ENCODE measurements at places on chromosomes 3 and 15. TPM values are rescaled to one million over a fixed set of nuclear protein-coding genes. Genes with fewer than 3 reads are reported as not detected.
A peak's percentile ranks its signal among the peaks of the same experiment; 100 is the strongest.

The IL17RD gene
- 32.5 TPM for polyA plus RNA-seq

The GALNT15 gene
- polyA plus RNA-seq, result 1.1 TPM

The BFSP2 gene
- polyA plus RNA-seq, result not detected

The MORF4L1 gene
- polyA plus RNA-seq, result 647 TPM

The SLC2A2 gene
- polyA plus RNA-seq, result not detected

The LAMB2 gene
- 378 TPM for polyA plus RNA-seq

The PPM1M gene
- polyA plus RNA-seq, result 17.7 TPM

GRCh38 chr15:87608238-87609028, 648.1 kb downstream of the NTRK3 start:
- no peak for DNase-seq

- peak; percentile 58 for DNase-seq
Measured at GRCh38 chr3:186115239-186115996, 6.5 kb upstream of the ETV5 start.

DNA sequence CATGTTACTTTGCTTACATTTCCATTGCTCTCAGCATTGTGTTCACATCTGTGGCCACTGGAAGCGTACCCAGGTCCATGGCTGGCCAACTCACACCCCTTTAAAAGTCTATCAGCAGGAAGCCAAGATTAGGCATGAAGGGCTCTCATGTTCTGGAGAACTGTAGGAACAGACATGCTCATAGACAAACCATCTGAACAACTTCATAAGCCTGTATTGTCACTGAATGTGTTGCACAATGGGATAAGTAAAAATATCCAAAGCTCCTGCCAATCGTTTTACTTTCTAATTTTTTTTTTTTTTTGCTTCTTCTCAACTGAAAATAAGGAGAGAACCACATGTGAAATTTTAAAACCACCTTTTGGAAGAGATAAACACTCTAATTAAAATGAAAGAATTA, 6.4 kb downstream of the RPLP1 start:
- DNase-seq, result no peak

DNA sequence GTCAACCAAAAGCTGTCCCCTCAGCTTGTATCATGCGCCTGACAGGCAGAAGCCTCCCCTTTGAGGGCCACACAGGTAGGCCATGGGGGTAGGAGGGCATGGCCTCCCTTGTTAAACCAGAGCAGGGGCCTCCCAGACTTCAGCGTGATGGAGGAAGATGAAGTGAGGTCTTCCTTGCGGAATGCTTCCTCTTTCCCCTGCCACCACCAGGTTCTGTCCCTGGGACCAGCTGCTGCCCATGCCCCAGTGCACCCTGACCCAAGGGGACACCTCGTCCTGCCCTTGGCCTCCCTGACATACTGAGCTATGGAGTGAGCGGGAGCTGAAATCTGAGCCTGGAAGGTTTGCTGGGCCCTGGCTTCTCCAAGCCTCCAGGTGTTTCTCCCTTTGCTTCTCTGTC, 26.7 kb downstream of the SSUH2 start:
- DNase-seq, result no peak

DNA sequence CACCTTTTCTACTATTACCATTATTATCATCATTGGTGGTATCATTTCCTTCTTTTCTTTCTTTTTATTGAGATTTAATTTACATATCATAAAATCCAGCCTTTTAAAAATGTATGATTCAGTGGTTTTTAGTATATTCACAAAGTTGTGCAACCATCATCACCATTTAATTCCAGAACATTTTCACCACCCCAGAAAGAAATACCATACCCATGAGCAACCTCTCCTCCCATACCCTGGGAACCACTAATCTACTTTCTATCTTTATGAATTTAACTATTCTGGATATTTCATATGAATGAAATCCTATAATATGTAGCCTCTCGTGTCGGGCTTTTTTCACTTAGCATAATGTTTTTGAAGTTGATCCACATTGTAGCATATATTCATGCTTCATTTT, 29.1 kb downstream of the AAGAB start:
- no peak for DNase-seq

GRCh38 chr3:99823723-99824711, 6.4 kb downstream of the CMSS1 start:
- no peak for DNase-seq

DNA sequence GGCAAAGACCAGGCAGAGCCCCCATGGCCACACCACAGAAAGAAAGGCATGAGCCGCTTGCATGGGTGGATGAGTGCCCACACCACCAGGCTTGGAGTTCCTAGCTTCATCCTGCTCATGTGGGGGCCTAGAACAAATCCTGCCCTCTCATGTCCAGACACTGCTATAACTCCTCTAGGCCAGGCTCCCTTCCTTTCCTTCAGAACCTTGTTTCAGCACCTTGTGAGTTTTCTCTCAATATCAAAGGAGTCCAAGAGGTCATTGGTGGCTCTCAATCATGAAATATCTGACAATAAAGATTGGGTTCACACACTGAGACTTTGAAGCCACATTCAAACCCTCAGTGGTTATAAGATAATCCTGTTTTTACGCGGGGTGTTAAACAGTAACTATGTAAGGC, 12.7 kb downstream of the SLC6A20 start:
- no peak for DNase-seq

DNA sequence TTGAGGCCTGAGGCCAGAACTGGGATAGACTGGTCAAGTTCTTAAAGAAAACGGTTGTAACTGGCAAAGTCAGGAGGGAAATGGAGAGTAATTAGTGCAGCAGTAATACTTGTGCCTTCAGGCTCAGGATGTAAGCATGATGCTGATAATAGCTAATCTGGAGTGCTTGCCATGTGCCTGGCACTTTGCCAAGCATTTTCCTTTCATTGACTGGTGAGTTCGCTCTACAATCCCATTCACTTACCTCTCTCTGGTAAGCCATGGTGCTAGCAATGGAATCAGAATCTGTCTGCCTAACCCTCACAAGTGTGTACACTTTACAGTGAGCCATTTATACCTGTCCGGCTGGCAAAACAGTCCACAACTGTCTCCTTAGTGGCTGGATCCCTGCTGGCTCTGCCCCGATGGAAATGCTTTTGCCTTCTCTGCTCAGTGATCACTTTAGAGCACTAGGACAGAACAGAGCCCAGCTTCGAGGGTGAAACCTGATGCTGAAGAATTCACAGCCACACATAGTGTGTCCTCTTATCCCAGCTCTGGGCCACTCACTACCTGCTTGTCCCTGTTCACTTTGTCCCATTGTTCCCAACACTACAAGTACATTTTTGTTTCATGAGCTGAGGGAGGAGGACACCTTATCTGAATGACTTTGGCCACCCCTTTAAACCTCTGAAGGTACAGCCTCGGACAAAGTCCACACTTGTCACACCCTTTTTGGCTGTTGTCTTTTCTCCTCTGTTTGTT, 10.3 kb downstream of the CHP1 start:
- DNase-seq, result peak; percentile 45

DNA sequence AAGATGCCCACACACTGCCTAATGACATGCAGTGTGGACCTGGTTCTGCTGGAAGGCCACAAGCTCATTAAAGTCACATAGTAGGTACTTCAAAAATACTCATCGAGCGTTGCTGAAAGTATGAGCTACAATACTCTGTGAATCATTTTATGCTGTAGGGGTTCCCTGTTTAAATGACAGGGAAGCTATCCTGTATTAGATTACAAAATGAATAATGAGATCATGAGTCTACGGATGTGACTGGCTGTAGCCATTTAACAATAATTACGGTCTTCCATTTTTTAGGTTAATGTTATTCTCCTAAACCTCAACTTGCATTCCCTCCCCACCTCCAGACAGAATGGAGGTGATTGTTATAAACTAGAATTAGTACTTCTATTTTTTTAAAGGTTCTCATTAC, 128.2 kb upstream of the FAM3D start:
- no peak for DNase-seq

- DNase-seq, result no peak
Measured at GRCh38 chr15:39331584-39331983, 249.3 kb upstream of the THBS1 start.

DNA sequence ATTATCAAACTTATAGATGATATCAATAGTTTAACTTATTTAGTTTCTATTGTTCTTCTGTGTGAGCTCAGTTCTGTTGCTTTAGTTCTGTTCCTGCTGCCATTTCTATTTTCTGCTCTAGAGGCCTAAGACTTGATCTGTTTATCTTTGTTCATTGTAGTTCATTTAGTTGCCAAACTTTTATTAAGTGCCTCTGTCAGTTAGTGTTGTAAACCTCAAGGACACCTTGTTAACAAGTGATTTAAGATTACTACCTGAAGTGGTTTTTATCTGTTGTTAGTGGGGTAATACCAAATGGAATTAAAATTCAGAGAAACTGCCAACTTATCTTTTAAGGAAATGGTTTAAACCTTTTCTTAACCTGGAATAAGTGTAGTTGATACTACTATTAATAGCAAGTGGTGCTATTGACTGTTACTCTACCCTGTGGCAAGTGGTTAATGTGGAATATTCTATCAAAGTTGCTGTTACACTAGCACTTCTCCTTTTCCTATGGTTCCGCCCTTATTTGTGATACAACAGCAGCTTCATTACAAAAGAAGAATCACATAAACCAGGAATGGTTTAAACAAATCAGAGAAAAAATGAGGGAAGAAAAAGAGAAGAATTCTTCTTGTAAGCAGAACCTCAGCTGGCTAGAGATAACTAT, 500.6 kb upstream of the GOLIM4 start:
- DNase-seq, result no peak

- DNase-seq, result no peak
Measured at GRCh38 chr3:69288161-69288895, 97.6 kb downstream of the FRMD4B start.

- DNase-seq, result no peak
Measured at GRCh38 chr3:33159234-33159633, 45.4 kb downstream of the CRTAP start.

All from muscle of leg (tissue), 16 donors.